Mammary epithelial cell (primary cell): ENCODE measurements at places on chromosomes 4 and X. TPM values are rescaled to one million over a fixed set of nuclear protein-coding genes. Genes with fewer than 3 reads are reported as not detected.

GRCh38 chr4:36420111-36420679 is 138.8 kb downstream of the DTHD1 start:
- no peak for DNase-seq

GRCh38 chr4:9800848-9801247 is 19.4 kb downstream of the DRD5 start:
- DNase-seq = no peak

Gene PLXNA3
- 29.4 TPM for polyA plus RNA-seq

DNA sequence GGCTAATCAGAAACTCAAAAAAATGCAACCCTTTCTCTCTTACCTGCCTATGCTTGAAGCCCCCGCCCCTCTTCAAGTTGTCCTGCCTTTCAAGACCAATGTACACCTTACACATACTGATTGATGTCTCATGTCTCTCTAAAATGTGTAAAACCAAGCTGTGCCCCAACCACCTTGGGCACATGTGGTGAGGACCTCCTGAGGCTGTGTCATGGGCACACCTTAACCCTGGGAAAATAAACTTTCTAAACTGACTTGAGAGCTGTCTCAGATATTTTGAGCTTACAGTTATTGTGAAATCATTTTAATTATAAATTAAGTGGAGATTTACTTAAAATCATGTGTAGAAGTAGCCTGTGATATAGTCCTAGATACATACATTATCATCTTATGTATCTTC is 22.2 kb downstream of the GUF1 start:
- no peak for DNase-seq

DNA sequence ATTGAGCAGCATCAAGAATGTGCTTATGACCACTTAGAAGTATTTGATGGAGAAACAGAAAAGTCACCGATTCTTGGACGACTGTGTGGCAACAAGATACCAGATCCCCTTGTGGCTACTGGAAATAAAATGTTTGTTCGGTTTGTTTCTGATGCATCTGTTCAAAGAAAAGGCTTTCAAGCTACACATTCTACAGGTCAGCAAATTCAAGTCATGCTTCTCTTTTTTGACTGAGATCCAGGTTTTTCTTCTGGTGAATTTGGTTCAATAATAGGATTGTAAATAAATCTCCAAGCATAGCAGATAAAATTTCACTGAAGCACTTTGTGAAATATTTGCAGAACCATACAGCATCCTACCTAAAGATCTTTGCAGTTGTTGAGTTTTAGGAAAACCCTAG is 218.1 kb downstream of the TLL1 start:
- DNase-seq = no peak

DNA sequence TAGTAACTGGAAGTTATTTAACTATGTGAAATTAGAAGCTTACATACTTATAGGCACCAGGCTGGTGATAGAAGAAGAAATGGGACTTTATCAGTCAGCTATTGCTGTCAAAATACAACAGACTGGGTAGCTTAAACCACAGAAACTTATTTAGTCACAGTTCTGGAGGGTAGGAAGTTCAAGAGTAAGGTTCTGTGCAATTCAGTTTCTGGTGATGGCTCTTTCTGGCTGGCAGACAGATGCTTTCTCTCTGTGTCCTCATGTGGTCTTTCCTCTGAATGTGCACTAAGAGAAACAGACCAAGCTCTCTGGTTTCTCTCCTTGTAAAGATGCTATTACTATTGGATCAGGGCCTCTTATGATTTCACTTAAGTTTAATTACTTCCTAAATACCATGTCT is 92.1 kb upstream of the ANKRD50 start:
- peak; percentile 19 for DNase-seq

- DNase-seq = no peak
These were observed 82.8 kb upstream of the AMELX start for GRCh38 chrX:11210415-11210801.

DNA sequence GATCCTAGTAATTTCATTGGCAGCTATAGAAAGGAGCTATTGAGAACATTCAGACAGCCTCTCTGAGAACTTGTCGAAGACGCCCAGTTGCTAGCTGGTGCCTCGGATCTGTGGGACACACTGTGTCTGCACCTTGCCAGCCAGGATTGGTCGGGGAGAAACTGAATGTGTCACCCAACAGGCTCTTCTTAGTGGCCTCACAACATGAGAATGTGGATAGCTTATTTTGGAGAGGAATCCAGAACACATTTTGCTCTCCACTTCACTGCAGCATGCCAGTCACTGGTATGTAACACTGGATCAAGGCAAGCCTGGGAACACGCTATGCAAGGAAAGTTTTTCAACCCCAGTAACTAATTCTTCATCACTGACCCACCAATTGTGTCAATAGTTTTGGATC is 89.5 kb upstream of the TRPC3 start:
- DNase-seq = no peak
